Progenitor cell of endocrine pancreas (in vitro differentiated cells): ENCODE measurements at places on chromosomes 2 and 18.

- no peak for DNase-seq
Measured at GRCh38 chr2:230018153-230018552, 50.6 kb downstream of the SLC16A14 start.

- DNase-seq: no peak
Measured at GRCh38 chr2:225076125-225076524, 33.9 kb upstream of the DOCK10 start.

DNA sequence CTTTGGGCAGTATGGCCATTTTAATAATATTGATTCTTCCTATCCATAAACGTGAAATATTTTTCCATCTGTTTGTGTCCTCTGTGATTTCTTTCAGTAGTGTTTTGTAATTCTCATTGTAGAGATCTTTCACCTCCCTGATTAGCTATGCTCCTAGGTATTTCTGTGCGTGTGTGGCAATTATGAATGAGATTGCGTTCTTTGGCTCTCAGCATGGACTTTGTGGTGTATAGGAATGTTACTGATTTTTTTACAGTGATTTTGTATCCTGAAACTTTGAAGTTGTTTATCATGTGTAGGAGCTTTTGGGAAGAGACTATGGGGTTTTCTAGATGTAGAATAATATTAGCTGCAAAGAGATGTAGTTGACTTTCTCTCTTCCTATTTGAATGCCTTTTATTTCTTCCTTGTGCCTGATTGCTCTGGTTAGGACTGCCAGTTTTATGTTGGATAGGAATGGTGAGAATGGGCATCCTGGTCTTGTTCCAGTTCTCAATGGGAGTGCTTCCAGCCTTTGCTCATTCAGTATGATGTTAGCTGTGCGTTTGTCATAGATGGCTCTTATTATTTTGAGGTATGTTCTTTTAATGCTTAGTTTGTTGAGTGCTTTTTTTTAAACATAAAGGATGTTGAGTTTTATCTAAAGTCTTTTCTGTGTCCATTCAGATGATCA, 27.0 kb upstream of the THUMPD2 start:
- no peak for DNase-seq

DNA sequence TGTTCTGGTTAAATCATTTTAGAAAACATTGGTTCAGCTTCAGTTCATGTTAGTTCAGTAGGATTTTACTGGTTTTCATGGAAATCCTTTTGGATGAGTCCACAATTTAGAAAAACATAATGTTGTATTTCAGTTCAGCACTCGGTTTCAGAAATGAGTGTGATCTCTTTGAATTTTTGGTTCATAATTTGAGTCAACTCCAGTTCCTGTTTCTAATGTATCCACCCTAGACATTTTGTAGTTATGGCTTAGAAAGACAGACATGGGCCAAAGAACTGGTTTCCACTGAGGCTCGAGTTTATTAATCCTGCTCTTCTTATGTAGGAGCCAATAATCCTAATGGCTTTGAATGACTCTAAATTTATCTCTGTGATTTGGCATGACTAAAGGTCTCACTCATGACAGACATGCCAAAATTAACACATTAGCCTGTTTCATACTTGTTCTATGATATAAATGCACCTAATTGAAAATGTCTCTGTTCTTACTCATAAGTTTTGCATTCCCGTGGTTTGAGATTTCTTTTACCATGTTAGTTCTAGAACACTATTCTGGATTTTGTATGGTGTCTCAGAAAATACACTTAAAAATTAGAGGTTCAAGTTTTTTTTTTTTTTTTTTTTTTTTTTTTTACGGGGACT, 82.3 kb upstream of the SPRED2 start:
- no peak for DNase-seq

GRCh38 chr2:33516456-33516995, 40.1 kb downstream of the RASGRP3 start:
- no peak for DNase-seq

DNA sequence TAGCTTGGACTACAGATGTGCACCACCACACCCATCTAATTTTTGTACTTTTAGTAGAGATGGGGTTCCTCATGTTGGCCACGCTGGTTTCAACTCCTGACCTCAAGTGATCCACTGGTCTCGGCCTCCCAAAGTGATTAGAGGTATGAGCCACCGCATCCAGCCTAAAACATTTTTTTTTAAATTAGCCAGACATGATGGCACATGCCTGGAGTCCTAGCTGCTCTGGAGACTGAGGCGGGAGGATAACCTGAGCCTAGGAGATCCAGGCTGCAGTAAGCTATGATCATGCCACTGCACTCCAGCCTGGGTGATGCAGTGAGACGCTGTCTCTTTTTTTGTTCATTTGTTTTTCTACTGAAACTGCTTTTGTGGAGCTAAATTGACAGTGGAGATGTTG, 64.6 kb upstream of the ATG16L1 start:
- DNase-seq: no peak

DNA sequence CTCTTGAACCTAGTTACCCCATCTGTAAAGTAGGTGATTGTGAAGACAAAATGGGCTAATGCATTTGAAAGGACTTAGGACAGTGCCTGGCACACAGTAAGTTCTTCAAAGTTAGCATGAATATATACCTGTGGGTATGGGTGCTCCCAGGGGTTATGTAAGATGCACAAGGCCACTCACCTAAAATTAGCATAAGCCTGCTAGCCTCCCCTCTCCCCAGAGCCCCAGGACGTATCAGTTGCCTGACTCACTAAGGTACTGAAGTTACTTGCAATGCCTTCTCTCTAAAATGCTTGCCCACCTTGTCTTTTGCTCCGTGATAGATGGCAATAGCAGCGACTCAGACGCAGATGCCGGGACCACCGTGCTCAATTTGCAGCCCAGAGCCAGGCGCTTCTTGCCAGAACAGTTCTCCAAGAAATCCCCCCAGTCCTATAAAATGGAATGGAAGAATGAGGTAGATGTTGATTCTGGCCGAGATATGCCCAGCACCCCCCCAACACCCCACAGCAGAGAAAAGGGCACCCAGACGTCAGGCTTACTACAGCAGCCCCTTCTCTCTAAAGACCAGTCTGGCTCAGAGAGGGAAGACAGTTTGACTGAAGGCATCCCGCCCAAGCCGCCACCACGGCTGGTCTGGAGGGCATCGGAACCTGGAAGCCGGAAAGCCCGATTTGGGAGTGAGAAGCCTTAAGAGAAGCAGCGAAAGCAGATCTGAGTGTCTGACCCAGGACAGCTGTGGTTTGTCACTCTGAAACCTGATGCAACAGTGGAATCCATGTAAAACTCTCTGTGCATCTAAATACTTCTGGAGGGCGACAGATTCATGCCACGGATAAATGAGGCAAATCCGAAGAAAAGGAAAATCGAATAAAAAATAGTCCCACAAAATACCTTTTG, 53.8 kb upstream of the TMEM182 start:
- DNase-seq: no peak

GRCh38 chr2:3683748-3684454, 19.5 kb upstream of the DCDC2C start:
- no peak for DNase-seq

DNA sequence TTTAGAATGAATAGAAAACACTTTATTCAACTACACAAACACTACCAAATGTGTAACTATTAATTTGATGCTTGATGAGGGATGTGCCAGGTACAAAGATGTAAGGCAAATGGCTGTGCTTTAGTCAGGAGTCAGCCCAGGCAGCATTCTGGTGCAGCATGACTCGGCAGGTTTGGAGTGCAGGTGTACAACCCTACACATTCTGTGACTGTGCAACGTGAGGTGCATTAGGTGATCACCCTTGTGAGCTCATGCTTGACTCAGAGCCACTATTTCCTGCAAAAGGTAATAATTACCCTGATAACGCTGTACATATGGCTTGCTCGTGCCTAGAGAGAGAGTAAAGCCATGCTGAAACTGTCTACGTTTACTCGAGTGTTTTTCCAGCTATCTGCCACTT, 288.7 kb upstream of the DSEL start:
- DNase-seq: no peak

DNA sequence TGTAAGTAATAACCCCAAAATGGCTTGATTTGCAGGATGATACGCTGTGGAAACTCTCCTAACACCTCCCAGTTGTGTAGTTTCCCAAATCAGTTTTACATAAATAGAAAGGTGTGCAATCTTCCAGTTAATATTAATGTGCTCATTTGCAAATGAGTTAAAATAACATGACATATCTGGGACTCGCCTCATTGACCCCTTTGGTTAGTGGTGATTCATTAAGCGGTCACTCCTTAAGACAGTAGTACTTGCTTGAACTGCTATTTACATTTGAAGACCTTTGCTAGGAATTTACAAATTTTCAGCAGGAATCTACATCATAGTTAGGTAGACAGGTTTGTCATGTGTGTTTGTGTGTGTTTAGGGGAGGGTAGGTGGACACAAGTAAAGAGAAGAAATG, 1367.7 kb upstream of the CELF4 start:
- DNase-seq: no peak

DNA sequence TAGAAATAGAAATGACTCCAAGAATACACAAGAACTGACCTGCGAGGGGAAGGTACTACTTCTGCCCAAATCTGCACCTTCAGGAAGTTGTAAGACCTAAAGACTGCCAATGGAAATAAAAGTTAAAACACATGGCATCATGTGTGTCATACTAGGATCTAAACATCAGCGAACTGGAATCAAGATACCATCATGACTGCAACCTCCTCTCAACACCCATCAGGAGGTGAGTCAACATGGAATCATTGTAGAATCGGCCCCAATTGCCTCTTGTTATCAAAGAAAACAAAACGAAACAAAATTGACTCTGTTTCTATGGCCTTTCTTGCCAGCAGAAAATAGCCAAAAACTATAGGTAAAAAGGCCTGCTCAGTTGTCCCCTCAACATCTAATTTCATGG, 15.1 kb downstream of the RDH14 start:
- DNase-seq: no peak

- DNase-seq: no peak
Measured at GRCh38 chr2:134348239-134348638, 94.4 kb downstream of the MGAT5 start.

GRCh38 chr2:56102098-56102497, 81.7 kb upstream of the CCDC85A start:
- no peak for DNase-seq

DNA sequence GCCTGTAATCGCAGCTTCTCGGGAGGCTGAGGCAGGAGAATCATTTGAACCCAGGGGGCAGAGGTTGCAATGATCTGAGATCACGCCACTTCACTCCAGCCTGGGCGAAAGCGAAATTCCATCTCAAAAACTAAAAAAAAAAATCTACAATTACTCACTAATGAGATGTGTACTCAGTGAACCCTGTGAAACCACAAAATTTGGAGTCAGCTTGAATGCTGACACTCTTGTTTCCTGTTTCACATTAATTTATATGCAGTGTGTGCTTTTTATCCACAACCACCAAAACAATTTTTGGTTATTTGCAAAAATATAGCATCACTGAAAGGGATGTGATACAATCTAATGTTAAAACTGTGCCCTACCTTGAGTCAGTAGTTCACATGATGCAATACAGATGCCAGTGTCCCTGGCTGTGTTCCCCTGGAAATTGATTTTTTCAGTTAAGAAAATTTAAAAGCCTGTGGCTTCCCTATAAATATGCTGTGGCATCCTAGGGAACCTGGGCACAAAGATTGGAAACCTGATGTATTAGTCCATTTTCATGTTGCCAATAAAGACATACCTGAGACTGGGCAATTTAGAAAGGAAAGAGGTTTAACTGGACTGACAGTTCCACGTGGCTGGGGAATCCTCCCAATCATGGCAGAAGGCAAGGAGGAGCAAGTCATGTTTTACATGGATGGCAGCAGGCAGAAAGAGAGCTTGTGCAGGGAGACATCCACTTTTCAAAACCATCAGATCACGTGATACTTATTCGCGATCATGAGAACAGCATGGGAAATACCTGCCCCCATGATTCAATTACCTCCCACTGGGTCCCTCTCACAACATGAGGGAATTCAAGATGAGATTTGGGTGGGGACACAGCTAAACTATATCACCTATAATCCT, 337.5 kb upstream of the NT5C1B start:
- DNase-seq: no peak

DNA sequence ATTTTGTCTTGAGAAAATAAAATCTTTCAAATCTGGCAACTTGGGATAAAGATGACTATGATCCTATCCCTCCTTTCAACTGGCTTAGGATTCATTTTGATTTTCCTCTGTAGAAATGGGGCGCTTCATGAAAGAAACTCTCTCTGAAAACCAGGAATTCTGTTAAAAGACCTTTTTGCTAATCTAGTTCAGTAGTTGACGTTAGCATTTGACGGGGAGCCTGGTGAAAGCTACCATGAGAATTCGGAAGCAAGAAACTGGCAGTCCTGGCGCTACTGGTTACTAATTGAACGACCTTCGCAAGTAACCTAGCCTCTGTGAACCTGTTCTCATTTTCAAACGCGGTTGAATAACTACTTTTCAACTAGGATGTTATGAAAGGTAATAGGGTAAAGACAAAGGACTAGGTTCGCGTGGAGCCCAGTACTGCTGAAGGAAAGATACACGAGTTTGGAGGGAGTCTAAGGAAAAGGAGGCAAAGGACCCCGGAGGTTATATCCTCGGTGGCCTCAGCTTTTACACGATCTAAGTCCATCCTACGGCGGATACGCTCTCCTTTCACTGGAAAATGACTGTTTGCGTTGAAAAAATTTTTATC, 604 bp upstream of the STK11IP start:
- no peak for DNase-seq

DNA sequence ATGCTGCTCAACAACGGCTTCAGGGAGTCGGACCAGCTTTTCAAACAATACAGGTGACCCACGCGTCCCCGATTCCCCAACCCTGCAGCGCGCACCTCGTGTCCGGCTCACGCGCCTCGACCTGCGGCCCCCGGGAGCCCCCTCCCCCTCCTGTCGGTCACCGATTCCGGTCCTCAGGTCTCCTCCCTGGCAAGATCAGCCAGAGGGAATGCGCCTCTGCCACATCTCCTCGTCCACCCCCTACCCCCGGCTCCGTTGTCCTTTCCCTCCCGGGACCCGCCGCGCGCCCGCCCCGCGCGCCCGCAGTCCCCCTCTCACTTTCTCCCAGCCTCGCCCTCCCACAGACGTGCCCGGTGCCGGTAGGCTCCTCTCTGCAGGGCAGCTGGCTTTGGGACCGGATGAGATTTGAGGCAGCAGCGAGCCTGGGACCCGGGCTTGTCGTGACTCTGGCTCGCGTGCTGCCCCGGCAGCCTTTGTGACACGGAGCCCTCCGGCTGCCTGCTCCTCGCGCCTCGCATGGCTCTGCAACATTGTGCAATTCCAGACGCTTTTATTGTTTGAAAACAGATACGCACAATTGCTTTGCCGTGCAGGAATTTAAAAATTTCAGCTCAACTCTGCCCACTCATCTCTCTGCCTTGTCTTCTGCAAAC, 558 bp downstream of the TTC39C start:
- DNase-seq: no peak

GRCh38 chr2:179057737-179058136, 7.8 kb upstream of the CCDC141 start:
- DNase-seq: no peak

- no peak for DNase-seq
Measured at GRCh38 chr2:235832941-235833340, 335.2 kb downstream of the GBX2 start.
